ENCODE measurements at places on chromosomes 11 and 22.

GRCh38 chr22:30650508-30651116, 15.0 kb downstream of the SLC35E4 start:
- DNase-seq, result no peak

GRCh38 chr11:35063488-35063931, 75.5 kb upstream of the CD44 start:
- DNase-seq, result no peak

DNA sequence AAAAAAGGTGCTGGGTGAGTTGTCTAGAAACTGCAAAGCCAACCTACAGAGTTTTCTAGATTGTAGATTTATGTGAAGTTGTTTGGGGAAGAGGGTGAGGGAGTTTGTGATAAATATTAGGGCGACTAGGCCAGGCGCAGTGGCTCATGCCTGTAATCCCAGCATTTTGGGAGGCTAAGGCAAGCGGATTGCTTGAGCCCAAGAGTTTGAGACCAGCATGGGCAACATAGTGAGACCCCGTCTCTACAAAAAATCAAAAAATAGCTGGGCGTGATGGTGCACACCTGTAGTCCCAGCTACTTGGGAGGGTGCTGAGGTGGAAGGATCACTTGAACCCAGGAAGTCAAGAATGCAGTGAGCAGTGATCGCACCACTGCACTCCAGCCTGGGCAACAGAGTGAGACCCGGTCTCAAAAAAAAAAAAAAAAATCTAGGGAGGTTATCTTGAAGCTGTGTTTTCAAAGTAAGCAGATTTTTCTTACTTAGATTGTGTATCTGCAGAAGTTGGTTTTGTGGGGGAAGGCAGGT, 844 bp downstream of the APOL6 start:
- no peak for DNase-seq

DNA sequence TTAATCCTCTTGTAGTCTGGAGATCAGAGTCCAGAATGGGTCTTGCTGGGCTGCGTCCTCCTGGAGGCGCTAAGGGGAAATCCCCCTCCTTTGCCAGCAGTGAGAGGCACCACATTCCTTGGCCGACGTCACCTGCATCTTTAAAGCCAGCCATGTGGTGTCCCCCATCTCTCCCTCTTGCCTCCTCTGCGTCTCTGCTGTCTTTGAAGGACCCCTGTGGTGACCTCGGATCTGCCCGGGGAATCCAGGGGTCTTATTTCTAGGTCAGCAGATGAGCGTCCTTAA, 27.2 kb upstream of the PARVB start:
- no peak for DNase-seq

DNA sequence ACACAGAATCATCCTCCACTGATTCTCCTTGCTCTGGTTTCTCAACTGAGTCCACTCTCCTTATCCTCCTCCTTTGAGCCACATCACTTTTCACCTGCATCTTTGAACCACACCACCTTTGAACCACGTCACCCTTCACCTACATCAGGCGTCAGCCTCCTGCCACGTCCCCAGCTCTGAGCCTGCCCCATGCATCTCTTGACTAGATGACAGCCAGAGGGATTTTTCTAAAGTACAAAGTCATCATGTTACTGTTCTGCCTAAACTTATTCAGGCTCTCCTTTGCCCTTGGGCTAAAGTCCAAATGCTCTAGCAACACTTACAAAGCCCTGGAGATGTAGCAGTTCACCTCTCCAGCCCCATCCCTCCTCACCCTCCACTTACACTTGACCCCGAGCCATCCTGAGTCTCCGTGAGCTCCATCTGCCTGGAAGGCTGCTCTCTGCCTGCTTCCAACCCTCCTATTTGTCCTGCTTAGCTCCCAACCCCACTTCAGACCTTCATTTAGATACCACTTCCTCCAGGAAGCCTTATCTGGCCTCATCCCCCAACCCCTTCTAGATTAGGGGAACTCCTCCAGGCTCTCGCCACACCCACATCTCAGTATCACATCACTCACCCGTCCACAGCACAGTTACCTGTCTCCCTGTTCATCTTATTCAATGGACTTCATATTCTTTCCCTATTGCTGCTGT, 3.7 kb upstream of the MS4A10 start:
- DNase-seq, result no peak

GRCh38 chr11:96288915-96289314, 54.1 kb downstream of the MAML2 start:
- no peak for DNase-seq

GRCh38 chr11:17599460-17599925, 52.4 kb downstream of the OTOG start:
- DNase-seq, result no peak

GRCh38 chr11:70066628-70067027, 11.5 kb upstream of the ANO1 start:
- no peak for DNase-seq

- DNase-seq, result no peak
These were observed 7.5 kb upstream of the GGA1 start for GRCh38 chr22:37601203-37601539.

GRCh38 chr22:36940676-36941075, 27.2 kb downstream of the CSF2RB start:
- no peak for DNase-seq

DNA sequence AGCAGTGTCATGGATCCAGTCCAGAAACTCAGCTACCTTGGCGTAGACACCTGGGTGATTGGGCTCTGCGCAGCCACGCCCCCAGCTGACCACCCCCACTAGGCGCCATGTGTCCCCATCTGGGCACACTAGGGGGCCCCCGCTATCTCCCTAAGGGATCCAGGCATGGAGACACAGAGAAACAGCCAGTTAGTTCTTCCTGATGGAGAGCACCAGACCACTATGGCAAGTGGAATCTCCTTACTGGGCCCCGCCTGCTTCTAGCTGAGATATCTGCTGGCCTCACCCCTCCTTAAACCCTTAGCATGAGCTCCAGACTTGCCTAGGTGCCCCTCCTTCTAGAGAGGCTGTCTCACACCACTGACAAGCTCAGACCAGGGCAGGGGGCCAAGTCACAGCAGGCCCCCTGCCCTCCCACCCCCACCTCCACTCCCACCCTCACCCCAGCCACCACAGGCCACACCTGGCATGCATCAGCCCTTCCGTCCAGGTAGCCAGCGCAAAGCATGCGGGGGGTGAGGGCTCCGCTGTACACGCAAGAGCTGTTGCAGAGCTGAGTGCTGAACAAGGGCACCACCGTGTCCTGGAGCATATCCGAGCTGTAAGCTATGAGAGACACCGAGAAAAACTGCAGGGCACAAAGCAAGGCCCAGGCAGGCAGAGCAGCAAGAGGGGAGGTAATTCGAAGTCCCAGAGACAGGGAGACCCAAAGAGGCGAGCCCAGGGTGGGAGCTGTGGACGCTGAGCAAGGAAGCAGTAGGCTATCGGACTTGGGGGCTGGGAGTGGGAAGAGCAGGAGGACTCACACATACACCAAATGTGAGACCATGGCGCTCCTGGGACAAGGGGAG, 16.1 kb downstream of the TMPRSS5 start:
- no peak for DNase-seq

DNA sequence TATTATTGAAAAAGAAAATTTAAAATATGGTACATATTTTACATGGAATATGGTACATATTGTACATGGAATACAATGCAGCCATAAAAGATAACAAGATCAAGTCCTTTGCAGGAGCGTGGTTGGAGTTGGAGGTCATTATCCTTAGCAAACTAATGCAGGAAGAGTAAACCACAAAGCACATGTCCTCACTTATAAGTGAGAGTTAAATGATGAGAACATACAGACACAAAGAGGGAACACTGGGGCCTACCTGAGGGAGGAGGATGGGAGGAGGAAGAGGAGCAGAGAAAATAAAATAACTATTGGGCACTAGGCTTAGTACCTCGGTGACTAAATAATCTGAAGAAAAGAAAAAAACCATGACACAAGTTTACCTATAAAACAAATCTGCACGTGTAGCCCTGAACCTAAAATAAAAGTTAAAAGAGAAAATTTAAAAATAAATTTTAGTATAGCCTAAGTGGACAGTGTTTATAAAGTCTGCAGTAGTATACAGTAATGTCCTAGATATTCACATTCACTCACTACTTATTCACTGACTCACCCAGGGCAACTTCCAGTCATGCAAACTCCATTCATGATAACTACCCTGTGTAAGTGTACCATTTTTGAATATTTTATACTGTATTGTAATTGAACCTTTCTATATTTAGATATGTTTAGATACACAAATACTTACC, 204.4 kb downstream of the FAM76B start:
- no peak for DNase-seq

GRCh38 chr11:74672956-74673692, 58.1 kb downstream of the CHRDL2 start:
- no peak for DNase-seq

DNA sequence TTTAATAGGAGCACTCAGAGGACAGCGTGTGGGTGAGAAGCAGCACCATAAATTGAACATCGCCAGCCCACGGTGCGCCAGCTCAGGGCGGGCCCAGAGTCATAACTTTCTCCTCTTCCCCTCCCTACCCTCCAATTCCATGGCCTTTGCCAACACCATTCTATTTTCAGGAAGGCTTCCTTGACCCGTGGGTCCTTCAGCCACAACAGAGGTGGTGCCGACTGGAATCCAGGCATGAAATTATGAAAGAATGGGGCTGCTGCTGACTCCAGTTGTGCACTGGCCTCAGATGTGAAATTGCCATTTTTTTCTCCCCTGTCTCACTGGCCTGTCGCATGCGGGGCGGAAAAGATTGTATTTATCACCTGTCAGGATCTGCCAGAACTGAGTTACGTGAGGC, 345.9 kb downstream of the MIAT start:
- DNase-seq, result no peak

DNA sequence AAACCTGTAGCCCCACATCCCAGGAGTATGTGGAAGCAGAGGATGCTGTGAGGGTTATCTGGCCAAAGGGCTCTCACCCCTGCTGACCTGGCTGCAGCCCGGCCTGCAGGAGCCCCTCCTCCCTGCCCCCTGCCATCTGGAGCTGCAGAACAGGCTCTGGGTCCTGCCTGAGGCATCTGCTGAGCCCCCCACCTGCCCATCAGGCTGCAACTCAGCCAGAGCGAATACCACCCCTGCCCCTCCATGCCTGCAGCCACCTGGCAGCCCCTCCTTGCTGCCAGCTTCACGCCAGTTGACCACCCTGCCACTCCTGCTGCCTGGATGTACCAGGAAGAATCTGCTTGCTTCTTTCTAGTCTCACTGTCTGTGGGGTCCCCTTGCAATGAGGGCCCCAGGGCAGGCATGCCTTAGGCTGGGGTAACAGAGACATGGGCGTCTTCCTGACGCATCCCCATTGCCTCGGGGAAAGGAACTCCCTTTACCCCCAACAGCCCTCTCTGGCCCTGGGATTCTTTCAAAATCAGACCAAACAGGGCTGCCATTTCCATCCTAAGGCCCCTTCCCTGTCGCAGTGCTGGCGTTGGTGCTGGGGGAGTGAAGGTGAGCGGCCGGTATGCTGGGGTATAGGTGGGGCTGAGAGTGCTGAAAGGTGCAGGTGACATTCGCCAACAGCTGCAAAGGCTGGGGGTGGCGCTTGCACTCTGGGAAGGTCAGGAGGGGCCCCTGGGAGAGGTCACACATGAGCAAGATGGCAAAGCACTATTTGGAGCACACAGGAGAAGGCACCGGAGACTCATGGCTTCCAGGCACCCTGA, 1334.6 kb downstream of the TBC1D22A start:
- DNase-seq, result no peak

DNA sequence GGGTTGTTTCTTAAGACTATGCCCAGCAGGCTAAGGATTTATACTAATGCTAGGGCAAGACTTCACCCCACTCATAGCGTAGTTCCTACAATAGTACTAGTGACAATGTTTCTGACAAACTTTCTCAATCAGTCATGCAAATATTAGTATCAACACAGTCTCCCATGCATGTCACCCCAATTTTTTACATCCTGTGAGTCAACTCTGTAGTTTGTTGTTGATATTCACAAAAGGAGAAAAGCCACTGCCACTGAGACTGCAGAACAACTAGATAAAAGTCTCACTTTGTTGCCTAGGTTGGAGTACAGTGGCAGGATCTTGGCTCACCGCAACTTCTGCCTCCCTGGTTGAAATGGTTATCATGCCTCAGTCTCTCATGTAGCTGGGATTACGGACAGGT, 155.2 kb downstream of the RBFOX2 start:
- no peak for DNase-seq

DNA sequence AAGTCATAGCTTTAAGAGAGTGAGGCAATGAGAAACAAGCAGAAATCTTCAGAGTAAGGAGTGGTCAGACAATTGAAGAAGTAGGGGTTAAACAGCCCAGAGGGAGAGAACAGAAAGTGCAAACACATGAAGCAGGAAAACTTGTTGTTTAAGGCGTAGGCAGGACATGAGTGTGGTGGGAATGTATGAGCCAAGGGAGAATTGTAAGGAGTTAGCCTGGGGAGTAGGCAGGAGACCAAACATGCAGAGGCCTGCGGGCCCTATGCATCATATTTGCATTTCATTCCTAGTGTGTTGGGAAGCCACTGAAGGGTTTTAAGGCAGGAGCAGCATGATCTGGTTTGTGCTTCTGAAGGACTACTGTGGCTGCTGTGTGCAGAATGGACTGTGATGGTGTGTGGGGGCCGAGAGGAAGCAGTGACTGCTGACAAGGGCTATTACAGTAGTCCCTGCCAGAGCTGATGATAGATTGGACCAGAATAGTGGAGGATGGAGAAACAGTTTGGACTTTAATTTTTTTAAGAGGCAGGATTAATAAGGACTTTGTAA, 179.9 kb upstream of the C11orf87 start:
- DNase-seq, result no peak
